Iris pigment epithelial cell (primary cell): ENCODE measurements at places on chromosomes 1 and 21.

GRCh38 chr1:248841702-248842395 lies 3.8 kb downstream of the ZNF672 start:
- DNase-seq = peak; percentile 68

- DNase-seq = peak; percentile 89
Measured at GRCh38 chr1:20426923-20427322, 59.1 kb downstream of the CAMK2N1 start.

GRCh38 chr1:103058391-103058790 lies 49.9 kb downstream of the COL11A1 start:
- peak; percentile 32 for DNase-seq

- no peak for DNase-seq
Measured at GRCh38 chr1:40315795-40316594, 1.1 kb downstream of the COL9A2 start.

- DNase-seq = peak; percentile 77
Measured at GRCh38 chr1:193417945-193418744, 231.7 kb upstream of the B3GALT2 start.
